ENCODE measurements at places on chromosomes 1 and 21.

DNA sequence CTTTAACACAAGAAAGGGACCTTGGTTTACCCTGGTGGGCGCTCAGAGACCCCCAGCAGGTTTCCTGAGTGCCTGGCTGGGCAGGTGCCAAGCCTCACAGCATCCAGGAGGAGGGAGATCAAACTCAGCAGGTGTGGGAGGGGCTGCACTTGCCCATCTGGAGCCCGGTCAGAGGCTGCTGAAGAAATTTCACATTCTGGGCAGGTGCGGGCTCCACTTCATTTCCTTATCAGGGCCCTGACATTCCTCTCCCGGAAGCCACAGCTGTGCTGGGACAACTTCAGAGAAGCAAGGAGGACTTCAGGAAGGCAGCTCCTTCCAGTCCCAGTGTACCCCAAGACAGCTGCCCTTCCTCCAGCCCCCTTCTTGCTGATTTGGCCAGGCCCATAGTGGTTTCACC, 82.9 kb downstream of the ITPKB start:
- DNase-seq: no peak

- DNase-seq: no peak
These were observed 23.3 kb upstream of the SRSF10 start for GRCh38 chr1:24003331-24003972.

GRCh38 chr21:45309069-45309986, 21.6 kb upstream of the POFUT2 start:
- peak; percentile 41 for DNase-seq

DNA sequence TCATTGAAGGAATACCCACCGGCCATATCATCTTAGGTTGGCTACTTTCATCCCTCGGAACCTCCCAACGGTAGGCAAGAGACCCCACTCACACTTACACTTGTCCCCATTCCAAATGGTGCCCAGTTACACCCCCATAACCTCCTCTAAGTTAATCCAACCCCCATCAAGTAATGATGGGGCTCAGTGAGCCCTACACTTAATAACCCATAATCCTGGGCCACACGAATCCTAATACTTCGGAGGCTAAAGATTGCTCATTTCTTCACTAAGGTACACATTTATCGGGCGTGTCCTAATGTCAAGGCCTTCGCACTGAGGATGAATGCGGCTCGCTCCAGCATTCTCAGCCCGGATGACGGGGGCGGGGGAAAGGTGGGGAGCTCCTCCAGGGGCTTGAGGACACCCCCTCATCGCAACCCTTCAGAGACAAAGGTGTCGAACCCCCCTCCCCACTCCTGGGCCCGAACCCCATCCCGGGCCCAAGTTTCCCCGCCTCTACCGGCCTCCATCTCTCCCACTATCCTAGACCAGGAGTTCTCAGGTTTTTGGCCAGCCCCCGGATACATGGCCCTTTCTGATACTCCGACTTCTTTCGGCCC, 435 bp downstream of the ILF2 start:
- no peak for DNase-seq

DNA sequence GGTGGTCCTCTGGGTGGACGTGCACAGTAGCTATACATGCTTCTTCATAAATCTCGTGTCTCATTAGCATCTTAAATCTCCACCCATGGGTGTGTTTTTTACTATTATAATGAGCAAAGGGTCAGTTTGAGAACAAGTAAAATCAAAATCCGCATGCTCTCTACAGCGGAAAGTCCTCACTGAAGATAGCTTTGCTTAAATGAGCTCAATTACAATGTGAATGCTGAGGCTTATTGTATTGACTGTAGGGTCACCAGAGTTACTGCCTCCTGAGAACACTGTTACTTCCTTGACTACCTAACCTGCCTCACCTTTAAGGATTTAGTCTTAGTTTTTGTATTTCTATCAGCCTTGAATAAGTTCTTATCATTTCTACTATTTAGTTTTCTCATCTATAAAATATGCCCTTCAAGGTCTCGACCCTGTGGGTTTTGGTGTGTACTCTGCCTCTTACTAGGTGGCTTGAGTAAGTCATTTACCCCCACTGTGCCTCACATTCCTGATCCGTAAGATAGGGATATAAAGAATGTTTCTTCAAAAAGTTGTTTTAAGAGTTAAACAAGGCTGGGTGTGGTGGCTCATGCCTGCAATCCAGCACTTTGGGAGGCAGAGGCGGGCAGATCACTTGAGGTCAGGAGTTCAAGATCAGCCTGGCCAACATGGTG, 7.9 kb downstream of the SLAMF7 start:
- no peak for DNase-seq

GRCh38 chr1:235822685-235823084, 44.0 kb downstream of the LYST start:
- DNase-seq: no peak

DNA sequence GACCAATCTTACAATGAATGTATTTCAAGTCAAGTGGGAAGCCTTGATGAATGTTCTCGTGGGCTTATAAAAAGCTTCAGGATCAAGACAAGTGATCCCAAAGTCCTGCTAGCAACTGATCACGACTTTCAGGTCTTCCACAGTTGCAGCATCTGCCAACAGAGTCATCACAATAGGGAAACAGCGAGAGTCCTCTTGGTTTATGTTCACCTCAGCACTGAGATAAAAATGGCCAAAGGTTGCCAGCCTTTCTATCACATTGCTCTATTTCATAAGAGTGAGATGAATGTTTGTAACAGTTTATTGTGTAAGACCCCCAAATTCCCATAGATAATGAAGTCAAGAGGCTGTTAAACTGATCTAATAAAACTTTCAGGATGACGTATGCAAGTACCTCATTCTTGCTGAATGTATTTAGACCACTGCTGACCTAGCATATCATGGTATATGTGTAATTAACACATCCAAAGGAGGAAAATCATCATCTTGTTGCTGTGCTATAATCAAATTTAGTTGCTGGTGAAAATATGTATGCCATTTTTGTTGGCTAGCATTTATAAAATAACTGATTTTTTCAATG, 150.6 kb downstream of the TGFBR3 start:
- DNase-seq: no peak

All from activated CD4-positive, alpha-beta T cell treated with anti-CD3 and anti-CD28 coated beads for 24 hours (primary cell).